ENCODE measurements at places on chromosomes 16 and 17.

GRCh38 chr16:79188115-79188738 lies 412.3 kb downstream of the MAF start:
- DNase-seq: no peak

DNA sequence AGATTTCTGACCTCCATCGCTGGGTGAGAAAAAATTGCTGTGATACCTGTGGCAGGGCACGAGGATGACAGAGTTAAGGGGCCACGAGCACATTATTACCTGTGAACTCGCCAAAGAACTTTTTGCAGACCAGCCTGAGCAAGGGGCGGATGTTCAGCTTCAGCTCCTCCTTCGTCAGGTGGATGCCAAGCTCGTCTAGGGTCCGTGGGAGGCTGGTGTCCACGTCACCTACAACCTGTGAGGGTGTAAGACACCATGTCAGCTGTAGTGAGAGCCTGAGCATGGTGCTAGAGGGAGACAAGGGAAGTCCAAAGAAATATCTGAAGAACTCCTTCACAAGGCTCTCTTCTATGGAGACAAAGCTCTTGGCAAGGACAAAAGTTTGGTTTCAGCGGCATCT lies 17.1 kb downstream of the HIGD1B start:
- DNase-seq: no peak

- DNase-seq: no peak
These were observed 151.9 kb upstream of the GSE1 start for GRCh38 chr16:85461022-85461813.

DNA sequence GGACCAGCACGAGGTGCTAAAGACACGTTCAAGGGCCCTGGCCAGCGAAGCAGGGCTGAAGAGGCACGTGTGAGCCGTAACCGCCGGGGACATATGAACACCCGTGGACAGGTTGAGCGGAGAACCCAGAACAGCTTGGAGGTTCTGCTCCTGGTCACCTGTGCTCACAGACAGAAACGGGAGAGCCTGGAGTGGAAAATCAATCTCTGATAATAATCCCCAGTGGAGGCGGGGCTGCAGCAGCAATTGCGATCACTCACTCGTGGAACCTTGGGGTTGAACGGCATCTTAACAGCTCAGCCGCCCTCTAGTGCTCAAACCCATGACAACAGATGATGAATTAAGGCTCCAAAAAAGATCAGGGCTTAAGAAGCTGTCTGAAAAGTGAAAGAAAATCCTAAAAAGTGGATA lies 25.6 kb downstream of the WIPI1 start:
- DNase-seq: no peak

- DNase-seq: no peak
These were observed 55.3 kb downstream of the SKAP1 start for GRCh38 chr17:48374650-48375230.

- DNase-seq: no peak
These were observed 2.0 kb upstream of the THUMPD1 start for GRCh38 chr16:20743591-20743990.

DNA sequence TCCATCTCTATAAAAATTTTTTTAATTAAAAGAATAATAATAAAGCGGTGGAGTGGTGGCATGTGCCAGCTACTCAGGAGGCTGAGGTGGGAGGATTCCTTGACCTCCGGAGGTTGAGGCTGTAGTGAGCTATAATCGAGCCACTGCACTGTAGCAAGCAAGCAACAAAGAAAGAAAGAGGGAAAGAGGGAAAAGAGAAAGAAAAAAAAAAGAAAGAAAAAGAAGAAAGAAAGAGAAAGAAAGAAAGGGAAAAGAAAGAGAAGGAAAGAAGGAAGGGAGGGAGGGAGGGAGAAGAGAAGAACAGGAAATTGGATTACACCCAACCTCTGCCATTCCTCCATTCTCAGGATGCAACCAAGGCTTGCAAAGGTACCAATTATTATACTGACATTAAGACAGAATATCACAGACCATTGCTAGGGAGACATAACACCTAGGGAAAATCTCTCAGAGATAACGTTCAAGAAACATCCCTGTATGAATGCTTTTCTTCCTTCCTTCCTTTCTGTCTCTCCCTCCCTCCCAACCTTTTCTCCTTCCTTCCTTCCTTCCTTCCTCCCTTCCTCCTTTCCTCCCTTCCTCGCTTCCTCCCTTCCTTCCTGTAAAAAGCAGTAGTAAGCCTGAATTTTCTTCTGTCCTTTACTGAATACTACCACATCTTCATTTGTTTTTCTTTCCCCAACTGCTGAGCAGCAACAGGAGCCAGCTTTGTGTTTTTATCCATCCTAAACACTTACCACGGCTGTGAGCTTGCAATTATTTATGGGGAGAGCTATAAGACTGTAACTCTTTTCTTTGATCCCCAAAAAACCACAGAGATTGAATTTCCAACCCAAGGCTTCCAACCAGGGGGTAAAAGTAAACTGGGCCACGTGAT lies 1.8 kb upstream of the LITAF start:
- DNase-seq: no peak

GRCh38 chr16:74468807-74469525 lies 47.7 kb upstream of the CLEC18B start:
- DNase-seq: no peak

- DNase-seq: no peak
These were observed 28.3 kb downstream of the VPS35L start for GRCh38 chr16:19583665-19584300.

- no peak for DNase-seq
These were observed 328 bp downstream of the LLGL1 start for GRCh38 chr17:18225642-18226283.

DNA sequence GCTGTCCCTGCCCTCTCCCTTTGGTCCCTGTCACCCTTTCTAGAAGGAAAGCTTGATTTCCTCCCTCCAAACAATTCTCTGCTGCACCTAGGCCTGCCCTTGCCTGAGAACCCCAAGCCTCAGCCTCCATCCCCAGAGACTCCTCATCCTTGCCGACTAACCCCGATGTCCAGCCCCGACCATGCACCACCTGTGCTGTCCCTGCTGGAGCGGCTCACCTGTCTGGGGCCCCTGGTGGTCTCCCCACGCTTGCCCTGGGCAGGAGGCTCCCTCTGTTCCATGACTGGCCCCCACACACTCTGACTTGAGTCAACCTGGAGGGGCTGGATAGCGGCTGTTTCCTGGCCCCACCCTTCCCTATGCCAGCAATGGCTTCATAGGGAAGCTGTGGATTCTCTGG lies 12.0 kb upstream of the SRRM2 start:
- no peak for DNase-seq

GRCh38 chr16:9791556-9791955 lies 390.7 kb downstream of the GRIN2A start:
- no peak for DNase-seq

GRCh38 chr17:48487221-48487620 lies 43.6 kb downstream of the HOXB1 start:
- DNase-seq: no peak

DNA sequence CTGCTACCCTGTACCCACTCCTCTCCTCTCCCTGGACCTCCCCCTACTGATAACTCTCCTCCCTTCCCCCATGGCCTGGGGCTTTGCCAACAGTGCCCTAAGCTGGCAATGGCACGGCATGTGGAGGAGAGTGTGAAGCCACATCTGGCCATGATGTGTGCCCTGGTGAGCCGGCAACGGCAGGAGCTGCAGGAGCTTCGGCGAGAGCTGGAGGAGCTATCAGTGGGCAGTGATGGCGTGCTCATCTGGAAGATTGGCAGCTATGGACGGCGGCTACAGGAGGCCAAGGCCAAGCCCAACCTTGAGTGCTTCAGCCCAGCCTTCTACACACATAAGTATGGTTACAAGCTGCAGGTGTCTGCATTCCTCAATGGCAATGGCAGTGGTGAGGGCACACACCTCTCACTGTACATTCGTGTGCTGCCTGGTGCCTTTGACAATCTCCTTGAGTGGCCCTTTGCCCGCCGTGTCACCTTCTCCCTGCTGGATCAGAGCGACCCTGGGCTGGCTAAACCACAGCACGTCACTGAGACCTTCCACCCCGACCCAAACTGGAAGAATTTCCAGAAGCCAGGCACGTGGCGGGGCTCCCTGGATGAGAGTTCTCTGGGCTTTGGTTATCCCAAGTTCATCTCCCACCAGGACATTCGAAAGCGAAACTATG lies 5.2 kb downstream of the TRAF4 start:
- DNase-seq: no peak

GRCh38 chr17:21113049-21113690 lies 13.6 kb upstream of the DHRS7B start:
- no peak for DNase-seq

DNA sequence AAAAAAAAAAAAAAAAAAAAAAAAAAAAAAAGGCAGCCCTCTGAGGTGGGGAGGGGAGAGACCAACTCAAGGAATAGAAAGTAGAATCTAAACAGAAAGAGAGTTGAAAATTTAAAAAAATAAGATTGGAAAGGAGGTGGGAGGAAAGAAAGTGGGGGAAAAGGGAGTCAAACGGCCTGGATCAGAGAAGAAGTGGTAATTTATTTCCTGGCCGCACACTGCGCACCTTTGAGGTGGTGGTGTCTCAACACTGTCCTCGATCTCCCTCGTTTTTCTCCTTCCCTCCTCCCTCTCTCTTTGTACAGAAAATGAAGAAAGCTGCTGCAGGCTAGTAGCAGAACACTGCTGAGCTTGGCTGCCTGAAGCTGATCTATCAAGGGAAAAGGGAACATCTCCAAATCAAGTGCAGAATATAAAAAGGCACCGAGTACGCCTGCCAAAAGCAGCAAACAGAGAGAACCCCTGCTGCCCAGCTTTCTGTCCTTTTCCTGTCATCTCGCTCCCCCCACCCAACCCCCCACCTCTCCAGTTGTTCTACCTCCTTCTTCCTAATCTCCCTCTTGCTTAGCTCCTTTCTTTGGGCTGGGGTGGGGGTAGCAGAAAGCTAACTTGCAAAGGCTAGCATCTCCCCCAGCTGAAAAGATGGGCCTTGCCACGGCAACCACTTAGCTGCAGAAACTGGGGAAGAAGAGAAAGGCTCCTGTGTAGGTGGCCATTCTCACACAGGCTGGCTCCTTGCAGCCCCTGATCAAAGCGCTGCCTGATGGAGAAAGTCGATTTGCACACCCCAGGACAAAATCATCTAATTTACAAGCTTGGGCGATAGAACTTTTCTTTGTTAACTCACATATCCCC lies 22.5 kb downstream of the AXIN2 start:
- DNase-seq: no peak

DNA sequence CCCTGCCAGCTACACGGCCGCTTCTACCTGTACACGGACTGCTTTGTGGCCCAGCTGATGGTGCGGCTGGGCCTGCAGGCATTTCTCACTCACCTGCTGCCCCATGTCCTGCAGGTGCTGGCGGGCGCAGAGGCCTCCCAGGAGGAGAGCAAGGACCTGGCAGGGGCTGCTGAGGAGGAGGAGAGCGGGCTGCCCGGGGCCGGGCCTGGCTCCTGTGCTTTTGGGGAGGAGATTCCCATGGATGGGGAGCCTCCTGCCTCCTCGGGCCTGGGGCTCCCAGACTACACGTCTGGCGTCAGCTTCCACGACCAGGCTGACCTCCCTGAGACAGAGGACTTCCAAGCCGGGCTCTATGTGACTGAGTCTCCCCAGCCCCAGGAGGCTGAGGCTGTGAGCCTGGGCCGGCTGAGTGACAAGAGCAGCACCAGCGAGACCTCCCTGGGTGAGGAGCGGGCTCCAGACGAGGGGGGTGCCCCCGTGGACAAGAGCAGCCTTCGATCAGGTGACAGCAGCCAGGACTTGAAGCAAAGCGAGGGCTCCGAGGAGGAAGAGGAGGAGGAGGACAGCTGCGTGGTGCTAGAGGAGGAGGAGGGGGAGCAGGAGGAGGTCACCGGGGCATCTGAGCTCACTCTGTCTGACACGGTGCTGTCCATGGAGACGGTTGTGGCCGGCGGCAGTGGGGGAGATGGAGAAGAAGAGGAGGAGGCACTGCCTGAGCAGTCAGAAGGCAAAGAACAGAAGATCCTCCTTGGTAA lies 3.5 kb downstream of the WDR81 start:
- no peak for DNase-seq

DNA sequence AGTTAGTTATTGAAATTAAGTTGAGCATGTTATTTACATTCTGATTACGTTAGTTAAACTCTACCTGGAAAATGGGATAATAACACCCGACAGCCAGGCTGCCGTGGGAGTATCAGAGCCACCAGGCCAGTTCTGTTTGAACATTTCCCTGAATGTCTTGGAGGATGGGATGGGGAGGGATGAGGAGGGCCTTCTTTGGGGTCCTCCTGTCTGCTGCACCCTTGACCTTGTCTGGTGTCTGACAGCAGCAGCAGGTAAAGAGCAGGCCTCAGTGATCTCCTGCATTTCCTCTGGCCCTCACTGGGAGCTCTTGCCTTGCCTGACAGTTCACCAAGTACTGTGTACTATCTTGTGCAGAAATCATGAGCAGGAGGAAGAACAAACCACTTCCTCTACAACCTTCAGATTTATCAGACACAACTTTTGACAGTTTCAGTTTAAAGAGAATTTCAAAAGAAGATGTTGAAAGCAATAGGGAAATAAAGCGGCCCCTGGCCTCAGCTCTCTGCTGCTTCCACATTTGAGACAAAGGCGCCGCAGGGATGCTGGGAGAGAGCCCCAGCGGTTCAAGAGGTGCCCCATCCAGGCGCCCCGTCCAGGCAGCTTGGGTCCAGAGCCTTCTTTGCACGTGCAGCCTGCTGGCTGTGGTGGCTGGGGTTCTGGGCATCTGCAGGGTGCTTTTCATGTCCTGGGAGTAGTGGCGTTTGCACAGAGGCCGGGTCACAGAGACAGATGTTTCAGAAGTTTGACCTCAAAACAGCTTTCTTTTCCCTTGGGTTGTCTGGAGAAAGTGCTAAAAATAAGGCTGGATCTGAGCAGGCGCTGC lies 25.3 kb downstream of the CMIP start:
- no peak for DNase-seq

- no peak for DNase-seq
These were observed 491 bp downstream of the TRAP1 start for GRCh38 chr16:3716831-3717234.

- DNase-seq: no peak
These were observed 149.9 kb downstream of the RGS9 start for GRCh38 chr17:65287040-65287439.

DNA sequence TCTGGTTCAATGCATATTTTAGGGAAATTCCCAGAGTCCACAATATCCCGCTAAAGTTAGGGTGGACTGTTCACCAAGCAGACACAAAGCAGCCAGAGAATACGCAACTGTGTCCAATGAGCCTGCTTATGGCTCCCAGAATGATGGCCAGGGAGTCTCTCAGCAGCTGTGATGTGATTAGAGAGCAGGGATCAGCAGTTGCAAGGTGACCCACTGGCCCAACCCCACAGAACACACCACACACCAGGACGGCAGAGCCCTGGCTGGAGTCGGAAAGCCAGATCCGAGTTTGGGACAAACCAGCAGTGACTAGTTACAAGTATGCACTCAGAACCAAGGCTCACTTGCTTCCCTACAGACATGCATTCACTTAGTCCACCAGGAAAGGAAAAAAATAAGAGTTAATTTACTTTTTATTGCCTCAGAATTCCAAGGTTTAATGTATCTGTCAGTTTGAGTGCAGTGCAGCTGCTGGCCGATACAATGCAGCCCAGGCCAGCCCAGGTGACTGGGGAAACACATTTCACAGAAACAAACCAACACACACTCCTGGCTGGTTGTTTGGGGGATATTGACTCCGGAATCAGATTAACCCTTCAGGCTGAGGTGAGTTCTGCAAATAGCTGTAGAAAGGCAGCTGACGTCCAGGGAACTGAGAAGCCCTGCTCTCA lies 121.7 kb downstream of the HIC1 start:
- DNase-seq: no peak
